ENCODE measurements at places on chromosomes 2 and 18.

- no peak overlapping the region for H3K27ac ChIP-seq
- no peak overlapping the region for H3K4me3 ChIP-seq
- no peaks in the 10 kb centered on the region for H3K27me3 ChIP-seq
- no peaks in the 10 kb centered on the region for H3K36me3 ChIP-seq
Measured at GRCh38 chr18:53080687-53081086, 740.7 kb downstream of the DCC start.

- H3K4me1 ChIP-seq, result no peaks in the 10 kb centered on the region
- no peak for DNase-seq
- H3K27me3 ChIP-seq, result no peaks in the 10 kb centered on the region
- no peak overlapping the region for H3K27ac ChIP-seq
- peaks cover 9% of the 10 kb centered on the region for H3K36me3 ChIP-seq
Measured at GRCh38 chr18:76941284-76941683, 118.9 kb downstream of the ZNF236 start.

GRCh38 chr2:72011791-72012190 is 135.9 kb downstream of the CYP26B1 start:
- H3K4me3 ChIP-seq, result no peak overlapping the region
- H3K27ac ChIP-seq, result no peak overlapping the region
- H3K4me1 ChIP-seq, result no peaks in the 10 kb centered on the region
- DNase-seq, result no peak
- H3K36me3 ChIP-seq, result no peaks in the 10 kb centered on the region

DNA sequence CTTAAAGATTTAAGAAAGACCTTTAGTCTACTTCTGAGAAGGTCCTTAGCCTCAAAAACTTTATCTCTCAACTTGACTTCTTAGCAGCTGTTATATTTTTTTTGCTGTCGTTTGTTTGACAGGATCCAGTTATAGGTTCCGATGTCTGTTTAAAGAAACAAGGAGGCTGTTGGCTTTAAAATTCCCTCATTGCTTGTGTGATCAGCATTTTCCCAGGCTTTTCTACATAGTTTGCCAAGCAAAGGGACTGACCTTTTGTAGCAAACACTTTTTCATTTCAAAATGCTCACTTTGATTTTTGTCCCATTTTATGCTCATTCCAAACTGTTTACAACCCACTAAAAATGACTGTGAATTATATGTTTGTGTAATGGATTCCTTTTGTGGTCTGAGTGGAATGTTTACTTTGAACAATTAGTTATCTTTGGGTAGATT is 394.9 kb downstream of the ARHGAP15 start:
- H3K27me3 ChIP-seq, result no peaks in the 10 kb centered on the region
- DNase-seq, result no peak
- H3K4me1 ChIP-seq, result peaks cover 50% of the 10 kb centered on the region

DNA sequence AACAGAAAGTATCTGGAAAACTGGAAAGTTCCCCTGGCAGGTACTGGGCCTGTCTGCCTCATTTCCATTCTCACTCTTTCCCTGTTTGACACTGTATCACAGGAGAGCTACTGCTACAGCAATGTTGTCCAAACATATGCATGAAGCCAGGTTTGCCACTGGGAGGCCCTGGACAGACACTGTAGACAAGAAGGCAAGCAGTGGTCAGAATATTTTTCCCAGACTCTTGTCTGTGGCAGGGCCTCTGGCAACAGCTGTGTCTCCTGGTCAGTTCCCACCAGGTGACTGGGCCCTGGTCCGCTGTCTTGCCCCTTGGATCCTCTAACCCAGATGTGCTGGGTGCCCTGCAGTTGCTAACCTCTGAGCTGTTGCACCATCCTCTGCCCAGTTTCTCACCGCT is 178.9 kb upstream of the FANCL start:
- no peak overlapping the region for H3K27ac ChIP-seq
- no peaks in the 10 kb centered on the region for H3K27me3 ChIP-seq
- no peak for DNase-seq
- H3K36me3 ChIP-seq, result no peaks in the 10 kb centered on the region

DNA sequence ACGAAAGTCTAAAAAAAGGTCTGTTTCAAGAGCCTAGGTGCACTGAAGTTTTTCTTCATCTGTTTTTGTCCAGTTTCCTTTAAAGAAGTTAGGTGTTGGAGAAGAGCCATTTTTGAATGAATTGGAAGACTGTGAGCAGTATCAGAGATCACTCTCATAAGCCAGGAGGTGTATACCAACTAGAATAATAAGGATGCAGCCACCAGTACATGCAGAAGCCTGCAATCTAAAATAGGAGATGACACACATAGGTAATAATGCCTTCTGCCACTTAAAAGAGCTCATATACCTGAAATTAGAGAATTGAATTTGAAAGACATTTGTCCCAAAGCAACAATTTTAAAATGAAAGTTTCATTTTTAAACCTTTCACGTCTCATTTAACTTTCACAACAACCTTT is 81.7 kb downstream of the RBMS1 start:
- no peak overlapping the region for H3K27ac ChIP-seq
- H3K4me1 ChIP-seq, result no peaks in the 10 kb centered on the region
- no peaks in the 10 kb centered on the region for H3K36me3 ChIP-seq

All from neural progenitor cell (in vitro differentiated cells).